ENCODE measurements at places on chromosomes 1 and 21.

GRCh38 chr1:32623775-32624174 lies 26.6 kb downstream of the ZBTB8OS start:
- DNase-seq = no peak

DNA sequence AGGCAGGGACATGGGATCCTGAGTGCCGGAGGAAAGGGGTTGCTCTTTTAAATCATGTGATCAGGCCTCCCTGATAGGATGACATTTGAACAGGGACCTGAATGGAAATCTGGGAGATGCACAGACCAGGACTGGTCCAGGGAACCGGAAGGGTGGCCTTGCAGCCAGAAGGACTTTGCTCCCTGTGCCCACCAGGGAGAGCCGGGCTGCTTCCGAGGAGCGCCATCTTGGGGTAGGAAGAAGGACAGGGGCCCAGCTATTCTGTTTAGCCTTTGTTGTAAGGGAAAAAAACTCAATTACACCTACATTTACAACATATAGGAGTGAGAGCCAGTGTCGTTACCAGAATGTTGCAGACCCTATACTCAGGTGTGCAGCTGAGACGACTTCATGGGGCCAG lies 5.5 kb downstream of the KLHDC7A start:
- DNase-seq = no peak

DNA sequence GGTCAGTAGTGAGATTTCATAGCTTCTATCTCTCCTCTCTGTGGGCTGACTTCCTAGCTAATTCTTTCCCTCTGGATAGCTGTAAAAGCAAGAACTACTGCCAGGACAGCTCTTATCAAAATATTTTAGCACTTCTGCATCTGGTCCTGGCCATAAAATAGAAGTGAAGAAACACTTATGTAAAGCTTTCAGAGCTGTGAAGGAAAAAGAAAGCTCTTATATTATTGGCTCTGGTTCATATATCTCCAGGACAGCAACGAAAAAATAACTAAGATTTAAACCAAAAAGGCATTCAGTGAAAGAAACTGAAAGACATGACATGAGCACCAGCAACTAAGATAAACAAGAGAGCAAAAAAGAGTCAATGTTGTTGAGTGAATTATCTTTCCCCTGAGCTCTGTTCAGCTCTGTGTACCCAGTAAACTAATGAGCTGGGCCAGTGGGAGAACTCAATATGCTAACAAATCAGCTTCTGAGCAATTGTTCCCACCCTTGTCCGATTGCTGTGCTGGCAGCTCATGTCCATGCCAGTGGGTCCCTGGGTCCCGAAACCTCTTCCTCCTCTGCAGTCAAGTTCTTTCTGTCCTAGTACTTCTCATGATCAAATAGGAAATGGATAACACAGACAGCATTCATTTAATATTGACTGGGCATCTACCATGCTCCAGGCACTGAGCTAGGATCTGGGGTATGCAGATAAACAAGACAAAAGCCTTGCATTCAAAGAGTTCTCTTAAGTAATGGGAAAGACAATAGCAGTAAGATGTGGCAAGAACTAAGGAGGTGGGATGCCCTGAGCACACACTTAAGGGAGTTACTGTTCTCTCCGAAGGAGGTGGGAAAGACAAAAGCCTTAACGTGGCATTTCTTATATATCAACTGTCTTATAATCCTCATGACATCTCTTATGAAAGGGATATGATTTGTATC lies 45.3 kb upstream of the MAN1A2 start:
- DNase-seq = no peak

- DNase-seq = no peak
Observed at GRCh38 chr1:59498640-59499039, 201.7 kb downstream of the FGGY start.
